ENCODE measurements at places on chromosomes 7 and 10.

GRCh38 chr7:135755351-135755753, 6.7 kb upstream of the FAM180A start:
- no peak for DNase-seq

DNA sequence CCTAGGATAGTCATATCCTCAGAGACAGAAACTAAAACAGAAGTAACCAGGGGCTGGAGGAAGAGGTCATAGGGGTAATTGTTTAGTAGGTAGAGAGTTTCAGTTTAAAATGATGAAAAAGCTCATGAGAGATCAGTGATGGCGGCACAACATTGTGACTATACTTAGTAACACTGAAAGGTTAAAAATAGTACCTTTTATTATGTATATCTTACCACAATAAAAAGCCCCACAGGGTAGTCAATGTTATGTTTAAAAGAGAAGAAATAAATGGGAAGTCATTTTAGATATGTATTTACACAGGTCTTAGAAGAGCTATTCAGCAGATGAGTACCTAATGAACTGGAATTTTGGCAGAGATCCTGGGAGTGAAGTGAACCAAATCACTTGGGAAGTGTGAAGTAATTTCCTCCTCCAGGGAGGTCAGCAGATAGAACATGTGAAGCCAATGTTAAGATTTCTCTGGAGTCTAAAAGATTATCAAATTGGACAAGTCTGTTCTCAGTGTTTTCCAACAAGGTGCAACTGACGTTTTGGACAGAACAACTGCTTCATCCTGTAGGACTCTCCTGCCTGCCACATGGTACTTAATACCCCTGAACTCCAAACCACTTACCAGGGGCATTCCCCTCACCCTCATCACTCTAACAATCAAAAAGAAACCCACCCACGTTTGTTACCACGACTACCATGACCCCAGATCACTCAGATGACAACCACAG, 6.4 kb downstream of the CDCA7L start:
- no peak for DNase-seq

- no peak for DNase-seq
Measured at GRCh38 chr7:106813705-106814305, 51.3 kb upstream of the PIK3CG start.

DNA sequence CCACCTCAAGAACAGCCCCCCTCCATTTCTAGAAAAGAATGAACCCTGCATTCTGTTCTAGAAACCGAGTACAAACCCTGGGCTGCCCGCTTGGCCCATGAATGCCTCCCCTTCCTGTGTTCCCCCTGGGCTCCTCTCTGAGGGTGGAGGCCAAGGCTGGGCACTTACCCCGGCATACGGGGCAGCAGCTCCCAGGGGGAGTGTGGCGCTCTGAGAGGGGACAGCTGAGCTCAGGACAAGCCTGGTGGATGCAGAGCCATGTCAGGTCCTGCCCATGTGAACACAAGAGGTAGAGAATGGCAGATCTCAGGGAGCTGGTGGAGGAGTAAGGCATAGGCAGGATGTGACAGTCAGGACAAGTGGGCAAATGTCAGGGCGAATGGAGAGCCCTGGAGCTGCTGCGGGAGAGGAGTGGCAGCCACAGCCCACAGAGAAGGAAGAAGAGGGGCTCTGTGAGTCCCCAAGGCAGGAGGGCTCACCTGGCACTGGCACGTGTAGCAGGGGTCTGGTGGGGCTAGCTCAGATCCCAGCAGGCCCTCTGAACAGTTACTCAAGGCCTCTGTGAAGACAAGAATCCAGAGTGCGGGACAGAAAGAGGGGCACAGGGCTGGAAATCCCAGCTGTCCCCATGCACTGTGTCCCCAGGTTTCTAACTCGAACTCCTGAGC, 18.9 kb downstream of the ATP6V1F start:
- no peak for DNase-seq

- DNase-seq, result no peak
Measured at GRCh38 chr10:88890681-88891381, 10.8 kb downstream of the STAMBPL1 start.

DNA sequence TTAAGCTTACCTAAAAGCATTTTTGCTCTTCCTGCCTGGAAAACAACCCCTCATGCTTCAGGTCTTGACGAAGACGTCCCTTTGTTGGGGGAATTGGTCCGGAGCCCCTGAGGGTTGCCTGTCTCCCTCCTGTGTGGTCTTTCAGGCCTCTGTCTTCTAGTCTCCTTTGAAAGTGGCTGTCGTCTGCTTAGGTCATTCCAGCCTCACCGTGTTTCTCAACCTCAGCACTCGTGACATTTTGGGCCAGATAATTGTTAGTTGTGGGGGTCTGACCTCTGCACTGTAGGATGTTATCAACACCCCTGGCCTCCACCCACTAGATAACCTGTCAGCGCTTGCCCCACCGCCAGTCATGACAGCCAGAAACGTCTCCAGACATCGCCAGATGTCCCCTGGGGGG, 219.1 kb downstream of the TCF7L2 start:
- DNase-seq, result no peak

DNA sequence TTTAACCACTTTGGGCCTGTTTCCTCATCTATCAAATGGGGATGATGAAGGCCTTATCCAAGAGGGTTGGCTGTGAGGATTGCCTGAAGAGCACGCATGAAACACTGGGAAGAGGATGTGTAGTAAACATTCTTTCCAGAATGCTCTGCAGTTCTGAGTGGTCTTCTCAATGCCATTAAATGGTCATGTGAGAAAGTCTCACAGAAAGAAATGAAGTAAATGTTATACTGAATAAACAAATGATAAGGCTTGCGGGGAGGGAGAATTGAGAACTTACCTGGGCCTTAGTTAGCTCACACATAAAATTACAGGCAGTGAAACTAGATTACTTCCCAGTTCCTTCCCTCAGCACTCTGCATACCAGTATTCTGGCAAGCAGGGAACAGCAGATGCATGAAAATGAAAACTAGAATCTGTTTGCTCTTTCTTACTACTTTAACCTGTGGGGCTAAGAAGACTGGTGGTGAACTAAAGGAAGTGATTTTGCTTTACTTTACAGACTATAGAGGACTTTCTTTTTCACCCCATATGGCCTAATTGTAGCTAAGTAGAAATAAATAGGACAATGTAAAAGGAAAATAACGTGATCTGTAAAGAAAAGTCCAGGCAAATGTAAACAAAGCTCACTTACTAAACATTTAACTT, 135.3 kb upstream of the CCDC6 start:
- no peak for DNase-seq

DNA sequence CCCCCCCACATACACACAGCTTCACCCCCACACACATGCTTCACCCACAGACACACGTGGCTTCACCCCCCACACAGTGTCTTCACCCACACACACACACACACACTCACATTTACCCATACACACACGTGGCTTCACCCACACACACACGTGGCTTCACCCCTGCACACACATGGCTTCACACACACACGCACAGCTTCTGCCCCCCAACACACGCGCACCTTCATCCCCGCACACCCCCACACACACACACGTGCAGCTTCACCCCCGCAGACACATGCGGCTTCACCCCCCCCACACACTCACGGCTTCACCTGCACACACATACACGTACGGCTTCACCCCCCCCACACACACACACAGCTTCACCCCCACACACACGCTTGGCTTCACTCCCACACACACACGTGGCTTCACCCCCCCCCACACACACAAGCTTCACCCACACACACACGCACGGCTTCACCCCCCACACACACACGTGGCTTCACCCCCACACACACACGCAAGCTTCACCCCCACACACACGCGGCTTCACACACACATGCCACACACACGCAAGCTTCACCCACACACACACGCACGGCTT, 82.4 kb downstream of the NKX6-2 start:
- DNase-seq, result no peak

GRCh38 chr7:95389516-95389915, 6.7 kb downstream of the PON3 start:
- DNase-seq, result no peak

- DNase-seq, result no peak
Measured at GRCh38 chr10:128124813-128125403, 1.3 kb downstream of the MKI67 start.

- no peak for DNase-seq
Measured at GRCh38 chr10:24255881-24256311, 47.0 kb downstream of the KIAA1217 start.

GRCh38 chr7:46214526-46214925, 293.5 kb upstream of the IGFBP3 start:
- no peak for DNase-seq

DNA sequence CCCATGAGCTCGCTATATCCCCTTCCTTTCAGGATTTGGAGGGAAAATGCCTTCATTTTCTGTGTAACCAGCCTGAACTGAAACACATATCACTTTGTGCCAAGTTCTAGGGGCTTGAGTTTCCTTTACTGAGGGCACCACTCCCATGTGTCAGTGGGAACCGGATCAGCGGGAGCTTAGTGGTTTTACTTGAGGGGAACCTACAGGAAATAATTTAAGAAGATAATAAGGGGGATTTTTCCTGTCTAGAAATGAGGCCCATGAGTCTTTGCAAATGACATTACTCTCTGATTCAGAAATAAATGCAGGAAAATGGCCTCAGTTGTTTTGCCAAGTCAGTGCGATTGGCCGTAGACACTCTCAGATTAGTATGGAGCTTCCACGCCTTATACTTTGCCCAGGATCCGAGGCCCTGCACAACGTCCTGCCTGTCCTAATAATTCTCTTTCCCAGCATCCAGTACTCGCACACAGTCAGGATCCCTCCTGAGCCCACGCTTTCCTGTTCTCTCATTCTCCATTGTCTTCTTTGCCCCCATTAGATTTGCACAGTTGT, 86.4 kb upstream of the LYZL1 start:
- no peak for DNase-seq

DNA sequence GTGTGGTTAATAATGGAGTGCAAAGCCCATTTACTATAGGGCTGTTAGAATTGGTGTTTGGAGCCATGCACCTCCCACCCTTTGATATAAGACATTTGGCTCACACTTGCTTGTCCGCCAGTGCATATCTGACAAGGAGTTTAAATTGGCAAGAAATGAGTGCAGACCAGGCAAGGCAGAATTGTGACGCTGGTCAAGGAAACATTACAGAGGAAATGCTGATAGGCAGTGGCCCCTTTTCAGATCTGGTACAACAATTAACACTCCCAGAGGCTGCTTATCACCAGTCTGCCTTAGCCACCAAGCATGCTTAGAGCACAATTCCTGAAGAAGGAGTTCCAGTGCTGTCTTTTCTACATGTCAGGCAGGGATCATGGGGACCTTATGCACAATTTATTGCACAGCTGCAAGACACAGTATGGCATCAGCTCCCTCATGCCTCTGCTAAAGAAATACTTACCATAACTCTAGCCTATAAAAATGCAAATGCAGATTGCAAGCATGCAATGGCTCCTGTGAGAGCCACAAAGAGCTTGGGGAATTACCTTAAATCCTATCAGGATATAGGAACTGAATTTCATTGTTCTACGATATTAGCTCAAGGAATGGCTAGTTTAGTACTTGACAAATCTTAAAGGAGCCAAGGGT, 35.2 kb downstream of the OR13A1 start:
- DNase-seq, result no peak

DNA sequence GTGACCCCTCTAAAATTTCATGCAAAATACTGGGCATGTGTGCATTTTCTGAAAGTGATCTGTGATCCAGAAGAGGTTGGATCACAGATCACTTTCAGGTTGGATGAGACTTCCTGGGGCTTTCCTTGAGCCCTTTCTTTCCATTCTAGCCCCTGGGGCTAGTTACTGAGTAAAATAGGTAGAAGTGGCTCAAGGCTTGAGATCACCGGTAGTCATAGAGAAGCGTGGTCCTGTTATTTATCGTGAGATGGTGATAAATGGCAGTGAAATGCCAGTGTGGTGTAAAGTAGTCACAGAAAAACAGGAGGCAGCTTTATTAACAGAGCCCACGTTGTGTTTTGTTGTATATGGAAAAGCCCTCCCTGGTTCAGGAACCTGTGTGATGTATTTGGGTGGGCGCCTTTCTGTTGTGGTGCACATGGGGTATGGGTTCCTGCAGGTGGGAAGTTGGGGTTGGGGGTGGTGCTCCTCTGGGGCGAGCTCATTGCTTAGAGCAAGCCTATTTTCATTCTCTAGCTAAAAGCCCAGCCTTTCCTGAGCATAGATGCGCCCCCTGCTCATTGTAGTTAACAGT, 34.0 kb upstream of the SH2D4B start:
- no peak for DNase-seq

GRCh38 chr7:126411821-126412383, 840.8 kb downstream of the GRM8 start:
- no peak for DNase-seq

DNA sequence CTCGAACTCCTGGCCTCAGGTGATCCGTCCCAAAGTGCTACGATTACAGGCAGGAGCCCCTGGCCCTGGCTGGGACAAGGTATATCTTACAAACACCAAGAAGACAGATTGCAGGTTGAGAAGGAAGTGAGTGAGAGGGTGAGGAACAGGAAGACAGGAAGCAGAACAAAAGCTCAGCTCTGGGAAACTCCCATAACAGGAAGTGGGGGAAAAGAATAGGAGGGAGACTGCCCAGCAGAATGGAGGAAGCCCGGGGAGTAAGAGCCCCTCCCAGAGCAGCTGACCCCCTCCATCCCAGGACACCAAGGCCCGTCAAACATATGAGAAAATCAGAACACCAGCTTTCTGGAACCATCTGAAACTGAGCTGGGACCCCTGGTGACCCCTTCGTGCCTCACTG, 2.9 kb downstream of the TECPR1 start:
- no peak for DNase-seq

GRCh38 chr10:6734286-6734685, 154.2 kb upstream of the PRKCQ start:
- no peak for DNase-seq

DNA sequence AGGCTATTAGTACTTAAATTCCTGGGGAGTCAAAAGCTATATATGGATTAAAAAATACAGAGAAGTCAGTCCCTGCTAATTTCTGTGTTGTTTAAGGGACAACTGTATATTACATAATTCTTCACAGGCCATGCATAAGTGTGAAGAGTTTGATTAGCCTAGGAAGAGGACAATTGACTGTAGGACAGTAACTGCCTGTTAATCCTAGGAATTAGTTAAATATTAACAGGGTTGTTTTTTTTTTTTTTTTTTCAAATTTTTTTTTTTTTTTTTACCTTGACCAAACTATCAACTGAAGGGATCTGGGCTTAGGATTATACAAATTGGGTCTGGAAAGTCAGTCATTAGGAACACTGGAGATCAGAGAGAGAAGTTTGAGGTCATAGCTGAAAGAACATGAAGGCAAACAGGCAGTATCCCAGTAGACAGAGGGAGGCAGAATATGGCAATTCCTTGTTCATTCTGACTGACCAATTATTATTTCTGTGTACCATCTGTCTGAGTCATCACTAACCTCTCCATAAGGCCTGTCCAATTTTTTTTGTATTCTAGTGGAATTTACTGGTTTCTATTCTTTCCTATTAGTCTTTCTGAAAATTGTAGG, 1139.2 kb downstream of the SORCS1 start:
- DNase-seq, result no peak

- DNase-seq, result no peak
Measured at GRCh38 chr10:131207176-131207575, 104.3 kb downstream of the TCERG1L start.

DNA sequence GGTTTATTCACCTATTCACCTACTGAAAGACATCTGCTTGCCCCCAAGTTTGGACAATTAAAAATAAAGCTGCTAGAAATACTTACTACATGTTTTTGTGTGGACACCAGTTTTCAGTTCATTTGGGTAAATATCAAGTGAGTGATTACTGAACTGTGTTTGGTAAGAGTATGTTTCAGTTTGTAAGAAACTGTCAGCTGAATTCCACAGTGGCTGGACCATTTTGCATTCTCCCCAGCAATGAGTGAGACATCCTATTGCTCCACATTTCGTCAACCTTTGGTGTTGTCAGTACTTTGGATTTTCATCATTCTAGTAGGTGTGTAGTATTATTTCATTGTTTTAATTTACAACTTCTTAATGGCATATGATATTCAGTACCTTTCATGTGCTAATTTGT, 17.4 kb upstream of the IKZF1 start:
- no peak for DNase-seq
